Activated CD8-positive, alpha-beta T cell treated with anti-CD3 and anti-CD28 coated beads for 36 hours (primary cell): ENCODE measurements at places on chromosomes 5 and 9.
A peak's percentile ranks its signal among the peaks of the same experiment; 100 is the strongest.

DNA sequence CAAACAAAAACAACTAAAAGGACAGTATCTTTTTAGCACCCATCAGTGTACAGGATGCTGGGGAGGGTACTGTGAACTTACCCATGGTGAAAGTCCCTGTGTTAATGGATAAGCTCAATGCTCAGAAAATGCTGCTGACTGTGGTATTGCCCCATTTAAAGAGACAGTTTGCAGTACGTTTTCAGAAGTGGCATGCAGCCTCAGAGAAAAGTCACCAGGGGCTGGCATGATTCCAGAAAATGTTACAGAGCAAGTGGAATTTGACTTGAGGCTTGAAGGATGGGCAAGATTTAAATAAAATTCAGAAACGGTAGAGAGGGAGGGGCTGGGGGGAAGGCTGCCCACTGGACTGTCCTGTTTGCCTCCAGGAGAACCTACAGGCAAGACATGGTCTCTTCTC, 7.2 kb downstream of the S1PR3 start:
- DNase-seq, result no peak

DNA sequence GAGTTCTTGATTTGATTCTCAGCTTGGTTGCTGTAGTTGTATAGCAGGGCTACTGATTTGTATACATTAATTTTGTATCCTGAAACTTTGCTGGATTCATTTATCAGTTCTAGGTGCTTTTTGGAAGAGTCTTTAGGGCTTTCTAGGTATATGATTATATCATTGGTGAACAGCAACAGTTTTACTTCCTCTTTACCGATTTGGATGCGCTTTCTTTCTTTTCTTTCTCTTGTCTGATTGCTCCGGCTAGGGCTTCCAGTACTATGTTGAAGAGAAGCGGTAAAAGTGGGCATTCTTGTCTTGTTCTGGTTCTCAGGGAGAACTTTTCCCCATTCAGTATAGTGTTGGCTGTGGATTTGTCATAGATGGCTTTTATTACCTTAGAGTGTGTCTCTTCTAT, 158.9 kb downstream of the SAXO1 start:
- no peak for DNase-seq

DNA sequence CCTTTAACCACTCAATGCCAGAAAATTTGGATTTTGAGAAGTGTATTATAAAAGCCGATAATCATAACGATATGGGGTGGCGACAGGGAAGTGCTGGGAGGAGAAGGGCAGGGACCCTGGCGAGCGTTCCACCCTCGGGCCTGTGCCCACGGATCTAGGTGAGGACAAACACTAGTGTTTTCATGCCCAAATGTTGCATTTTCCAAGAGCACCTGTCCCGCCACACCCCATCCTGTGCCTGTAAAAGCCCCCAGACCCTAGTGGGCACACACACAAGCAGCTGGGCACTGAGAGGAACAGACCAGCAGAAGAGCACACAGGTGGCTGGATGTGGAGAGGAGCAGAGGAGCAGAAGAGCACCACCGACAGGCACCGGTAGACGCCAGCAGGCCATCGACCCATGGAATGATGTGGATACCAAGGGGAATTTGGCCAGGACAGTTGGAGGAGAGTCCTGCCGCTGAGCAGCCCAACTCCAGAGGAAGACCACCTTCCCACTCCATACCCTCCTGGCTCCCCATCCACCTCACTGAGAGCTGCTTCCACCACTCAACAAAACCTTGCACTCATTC, 315.0 kb downstream of the EDIL3 start:
- DNase-seq, result no peak

DNA sequence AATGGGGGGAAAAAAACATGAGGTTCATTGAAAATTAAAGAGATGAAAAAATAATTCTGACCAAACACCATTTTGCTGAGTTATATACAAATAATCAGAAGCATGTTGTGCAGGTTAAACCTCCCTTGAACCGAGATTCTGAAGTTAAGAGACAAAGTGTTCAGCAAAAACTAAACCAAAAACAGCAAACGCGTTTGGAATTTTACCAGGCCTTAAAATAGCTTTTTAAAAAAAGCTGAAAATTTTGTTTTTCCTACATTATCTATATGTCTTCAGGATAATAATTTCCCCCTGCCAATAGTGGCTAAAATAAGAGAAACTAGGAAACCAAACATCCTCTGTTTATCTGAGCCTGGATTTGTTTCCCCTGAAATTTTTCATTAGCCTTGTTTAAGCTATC, 191.7 kb upstream of the DAPK1 start:
- no peak for DNase-seq

- DNase-seq, result no peak
Observed at GRCh38 chr5:179467441-179467840, 82.9 kb upstream of the RUFY1 start.

- DNase-seq, result no peak
Observed at GRCh38 chr9:89869793-89870580, 265.2 kb downstream of the GADD45G start.

DNA sequence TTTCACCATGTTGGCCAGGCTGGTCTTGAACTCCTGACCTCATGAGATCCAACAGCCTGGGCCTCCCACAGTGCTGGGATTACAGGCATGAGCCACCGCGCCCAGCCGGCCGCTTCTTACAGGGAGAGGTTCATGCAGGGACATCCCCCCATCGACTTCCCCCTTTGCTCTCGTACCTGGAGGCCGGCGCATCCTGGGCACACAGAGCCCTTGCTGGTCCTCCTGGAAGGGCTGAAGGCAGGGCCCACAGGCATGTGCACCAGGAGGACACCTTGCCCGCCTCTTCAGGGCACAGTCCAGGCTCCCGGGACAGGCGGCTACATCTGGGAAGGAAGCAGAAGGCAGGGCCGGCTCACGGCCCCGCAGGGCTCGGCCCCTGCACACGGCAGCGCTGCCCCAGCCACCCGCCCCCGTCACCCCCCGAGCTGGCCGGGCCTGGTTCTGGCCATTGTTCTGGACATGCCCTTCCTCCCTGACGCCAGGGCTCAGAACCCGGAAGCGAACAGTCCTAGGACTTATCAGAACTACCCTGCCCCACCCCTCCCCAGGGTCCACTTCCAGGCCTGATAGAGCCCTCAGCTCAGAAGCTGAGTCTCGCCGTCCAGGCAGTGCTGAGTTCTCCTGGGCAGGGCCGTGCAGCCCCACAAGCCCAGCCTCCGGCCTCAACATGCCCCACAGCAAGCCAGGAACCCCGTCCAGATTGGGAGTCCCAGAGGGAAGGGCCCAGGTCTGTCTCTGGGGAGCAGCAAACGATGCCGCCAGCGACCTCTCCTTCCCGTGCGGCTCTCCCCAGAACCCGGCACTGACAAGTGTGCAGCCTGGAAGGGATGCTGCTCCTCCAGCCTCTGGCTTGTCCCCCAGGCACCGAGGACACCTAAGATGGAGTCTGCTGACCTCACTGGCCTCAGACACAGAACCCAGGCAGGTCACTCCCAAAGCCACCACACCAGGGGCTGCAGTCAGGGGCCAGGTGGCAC, 2.9 kb downstream of the NPDC1 start:
- no peak for DNase-seq

DNA sequence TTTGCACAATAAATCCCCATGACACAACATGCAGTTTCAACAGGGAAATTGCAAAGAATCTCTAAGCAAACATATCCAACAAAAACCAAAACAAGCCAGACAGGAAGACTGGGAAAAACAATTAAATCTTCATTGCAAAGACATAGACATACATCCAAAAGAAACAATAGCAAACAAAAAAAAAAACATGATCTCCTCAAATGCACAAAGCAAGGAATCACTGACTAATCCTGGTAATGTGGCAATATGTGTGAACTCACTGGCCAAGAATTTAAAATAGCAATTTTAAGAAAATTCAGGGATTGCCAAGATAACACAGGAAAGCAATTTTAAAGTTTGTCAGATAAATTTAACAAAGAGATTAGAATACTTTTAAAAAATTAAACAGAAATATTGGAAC, 520.1 kb upstream of the SMC2 start:
- no peak for DNase-seq

DNA sequence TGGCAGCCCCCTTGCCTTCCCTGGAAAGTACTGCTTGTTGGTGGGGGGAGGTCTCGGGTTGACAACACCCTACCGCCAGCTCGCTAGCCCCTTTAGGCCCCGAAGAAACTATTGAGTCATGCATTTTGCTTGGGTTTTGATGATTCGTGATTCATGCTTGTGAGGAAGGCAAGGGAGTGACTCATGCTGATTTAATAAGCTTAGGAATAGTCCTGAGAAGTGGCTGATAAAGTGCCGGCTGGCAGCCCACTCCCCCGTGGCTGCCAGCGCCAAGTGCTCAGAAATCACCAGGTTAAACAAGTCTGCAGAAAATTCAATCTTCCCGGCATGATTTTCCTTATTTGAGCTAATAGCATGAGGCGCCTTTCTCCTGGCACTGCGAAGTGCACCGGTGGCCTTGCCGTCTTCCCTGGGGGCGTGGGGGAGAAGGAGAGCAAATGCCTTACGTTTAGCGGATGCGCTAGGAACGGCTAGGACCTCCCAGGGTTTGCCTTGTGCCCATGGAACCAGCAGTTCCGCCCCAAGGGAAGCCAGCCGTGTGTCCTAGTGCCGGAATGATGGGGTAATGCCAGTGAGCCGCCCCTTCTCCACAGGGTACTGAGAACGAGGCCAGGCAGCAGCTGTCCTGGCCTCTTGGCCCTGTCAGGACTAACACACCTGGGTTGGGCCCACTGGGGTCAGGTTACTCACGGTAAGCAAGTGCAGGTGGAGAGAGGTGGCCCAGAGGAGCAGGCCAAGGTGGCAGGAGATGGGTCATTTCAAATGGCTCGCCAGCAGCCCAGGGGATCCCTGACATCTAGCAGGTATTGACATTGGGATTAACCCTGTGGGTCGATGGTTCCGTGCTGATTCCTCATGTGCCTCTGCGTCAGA, 151.9 kb downstream of the MACROH2A1 start:
- no peak for DNase-seq

DNA sequence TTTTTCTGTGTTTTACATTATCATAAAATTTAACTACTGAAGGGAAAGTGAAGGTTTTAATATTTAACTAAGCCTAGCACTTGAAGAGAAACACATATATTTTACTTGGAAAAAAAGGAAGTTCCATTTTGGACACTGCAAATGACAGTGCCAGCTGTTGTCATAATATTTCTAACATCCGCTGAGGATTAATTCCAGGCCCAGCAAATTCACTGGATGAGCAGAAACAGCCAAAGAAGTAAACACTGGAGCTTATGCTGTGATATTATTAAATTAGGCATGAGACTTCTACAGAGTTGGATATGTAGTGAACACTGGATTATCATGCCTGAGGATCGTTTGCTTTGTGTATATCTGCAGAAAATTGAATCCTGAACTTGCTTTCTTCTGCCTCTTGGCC, 67.6 kb downstream of the GHR start:
- no peak for DNase-seq

DNA sequence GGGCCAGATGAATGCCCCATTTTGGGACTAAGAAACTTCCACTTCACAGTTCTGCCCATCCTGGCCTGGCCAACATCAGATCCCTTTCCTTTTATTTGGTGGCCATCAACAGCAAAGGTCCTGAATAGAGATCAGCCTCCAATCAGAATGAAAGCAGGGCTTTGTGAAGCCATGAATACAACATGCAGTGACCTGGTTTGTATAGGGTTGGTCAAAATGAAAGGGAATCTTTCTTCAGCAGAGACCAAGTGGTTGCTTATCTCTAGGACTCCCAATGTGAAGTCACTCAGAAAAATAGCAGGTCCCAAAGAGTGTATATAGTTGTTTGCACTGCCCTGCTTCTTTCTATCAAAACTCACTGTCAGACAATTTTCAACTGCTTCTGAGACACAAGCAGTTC, 113.9 kb upstream of the SLC12A2 start:
- no peak for DNase-seq

DNA sequence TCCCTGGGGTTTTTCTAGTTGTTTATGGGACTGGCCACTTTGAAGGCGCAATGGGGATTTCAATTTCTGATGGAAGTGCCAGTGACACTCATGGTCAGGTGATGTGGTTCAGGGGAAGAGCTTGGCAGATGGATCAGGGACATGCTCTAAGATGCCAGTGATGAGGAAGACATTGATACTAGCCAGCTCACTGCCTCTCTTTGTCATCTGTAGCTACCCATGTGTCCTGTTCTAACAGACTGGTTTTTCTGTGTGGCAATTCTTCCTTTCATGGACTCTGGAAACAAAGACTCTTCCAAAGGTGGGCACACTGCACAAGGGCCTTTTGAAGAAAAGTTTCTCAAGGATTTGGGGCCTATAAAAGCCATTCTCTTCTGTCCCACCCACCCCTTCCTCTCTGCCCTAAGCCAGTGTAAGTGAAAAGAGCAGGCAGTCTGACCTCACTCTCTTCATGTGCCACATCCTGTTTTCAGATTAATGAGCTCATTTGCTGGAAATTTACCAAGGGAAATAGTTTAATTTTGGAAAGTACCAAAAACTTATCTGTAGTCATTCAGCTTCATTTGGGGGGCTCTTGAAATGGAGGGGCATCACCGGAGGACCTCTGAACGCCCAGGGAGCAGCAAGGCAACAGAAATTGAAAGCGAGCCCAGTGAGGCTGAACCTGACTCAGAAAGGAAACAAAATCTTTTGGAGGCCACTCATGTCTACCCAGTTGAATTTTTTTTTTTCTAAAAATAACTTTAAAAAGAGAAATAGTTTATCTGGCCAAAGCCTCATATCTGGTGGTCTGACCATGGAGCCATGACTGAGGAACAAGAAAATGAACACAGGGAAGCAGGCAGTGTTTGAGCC, 4.9 kb upstream of the TRAF1 start:
- DNase-seq, result peak; percentile 89

GRCh38 chr5:159787837-159788236, 128.4 kb upstream of the ADRA1B start:
- DNase-seq, result no peak

DNA sequence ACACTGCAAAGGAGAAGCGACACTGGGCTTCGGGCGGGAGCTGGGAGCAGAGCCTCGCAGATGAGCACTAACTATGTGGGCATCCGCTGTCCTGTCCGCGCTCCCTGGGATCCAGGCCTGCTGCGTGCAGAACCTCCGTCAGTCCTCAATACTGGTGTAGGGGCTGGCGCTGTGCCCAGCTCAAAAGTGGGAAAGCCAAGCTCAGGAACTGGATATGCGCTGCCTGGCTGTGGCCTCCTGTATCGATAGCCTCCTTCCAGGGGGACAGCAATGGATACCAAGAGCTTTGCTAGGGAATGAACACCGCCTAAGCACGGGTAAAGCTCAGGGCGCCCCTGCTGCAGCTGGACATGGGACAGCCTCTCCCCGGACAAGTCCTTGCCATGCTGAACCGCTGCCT, 270.4 kb downstream of the NSG2 start:
- no peak for DNase-seq
